ENCODE measurements at places on chromosomes 13 and 19. TPM values are rescaled to one million over a fixed set of nuclear protein-coding genes. Genes with fewer than 3 reads are reported as not detected.
A peak's percentile ranks its signal among the peaks of the same experiment; 100 is the strongest.

GRCh38 chr13:24381541-24382265 lies 72.3 kb downstream of the C1QTNF9 start:
- no peak for DNase-seq

GRCh38 chr13:43985422-43986072 lies 105.8 kb downstream of the LACC1 start:
- no peak for DNase-seq

DNA sequence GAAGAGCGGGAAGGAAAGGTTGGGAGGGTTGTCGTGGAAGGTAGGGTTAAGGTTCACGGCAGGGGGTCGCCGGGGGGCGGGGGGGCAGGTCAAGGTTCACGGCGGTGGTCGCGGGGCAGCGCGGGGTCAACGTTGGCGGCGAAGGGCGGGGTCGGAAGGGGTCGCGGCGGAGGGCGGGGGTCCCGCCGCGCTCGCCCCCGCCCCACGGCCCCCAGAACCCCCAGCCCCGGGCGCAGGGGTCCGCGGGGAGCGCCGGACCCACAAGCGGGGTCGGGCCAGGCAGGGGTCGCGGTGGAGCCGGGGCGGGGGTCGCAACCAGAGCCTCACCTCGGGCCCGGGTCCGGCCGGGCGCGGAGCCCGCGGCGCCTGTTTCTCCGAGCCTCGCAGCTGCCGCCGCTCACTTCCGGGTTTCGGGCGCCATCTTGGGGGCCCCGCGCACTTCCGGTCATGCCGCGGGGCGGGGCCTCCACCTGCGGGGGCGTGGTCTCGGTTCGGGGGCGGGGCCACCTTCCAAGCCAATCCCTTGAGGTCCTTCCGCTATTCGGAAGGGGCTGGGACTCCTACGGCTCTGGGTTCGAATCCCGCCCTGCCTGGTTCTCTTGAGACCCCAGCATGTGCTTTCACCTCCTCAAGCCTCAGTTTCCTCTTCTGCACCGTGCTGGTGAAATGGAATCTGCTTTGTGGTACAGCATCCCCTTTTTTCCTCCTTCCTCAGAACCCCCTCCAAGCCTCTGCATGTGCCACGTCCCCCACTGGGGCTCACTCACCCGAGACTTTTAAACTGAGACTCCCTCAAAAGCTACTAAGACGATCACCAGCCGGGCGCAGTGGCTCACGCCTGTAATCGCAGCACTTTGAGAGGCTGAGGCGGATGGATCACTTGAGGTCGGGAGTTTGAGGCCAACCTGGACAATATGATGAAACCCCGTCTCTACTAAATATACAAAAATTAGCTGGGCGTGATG lies at the start of gene SBNO2:
Gene SBNO2, minus strand, starts transcription at position 424 of the 965 bp plus-strand sequence. CDS start 19,992 bp downstream, outside the sequence.
- peak; percentile 91 for DNase-seq

DNA sequence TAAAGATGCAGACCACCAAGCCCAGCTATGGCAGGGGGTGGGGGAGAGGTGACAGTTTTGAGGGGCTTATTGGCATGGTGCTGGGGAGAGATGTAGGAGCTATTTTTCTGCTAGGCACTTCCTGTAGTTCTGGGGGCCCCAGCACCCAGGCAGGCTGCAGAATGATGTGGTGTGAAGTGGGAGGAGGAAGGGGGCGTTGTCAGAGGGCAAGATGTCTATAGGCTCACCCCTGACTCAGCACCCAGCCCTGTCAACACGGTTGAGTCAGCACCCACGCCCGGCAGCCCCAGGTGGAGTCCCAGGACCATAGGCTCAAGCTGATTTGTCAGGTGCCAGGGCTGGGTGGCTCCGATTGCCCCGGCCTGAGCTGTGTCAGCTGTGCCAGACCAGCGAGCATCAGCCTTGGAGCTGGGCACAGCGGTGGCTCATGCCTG lies 5.8 kb downstream of the KLF2 start:
- peak; percentile 81 for DNase-seq

GRCh38 chr13:70893832-70894231 lies 785.6 kb upstream of the KLHL1 start:
- DNase-seq: no peak

DNA sequence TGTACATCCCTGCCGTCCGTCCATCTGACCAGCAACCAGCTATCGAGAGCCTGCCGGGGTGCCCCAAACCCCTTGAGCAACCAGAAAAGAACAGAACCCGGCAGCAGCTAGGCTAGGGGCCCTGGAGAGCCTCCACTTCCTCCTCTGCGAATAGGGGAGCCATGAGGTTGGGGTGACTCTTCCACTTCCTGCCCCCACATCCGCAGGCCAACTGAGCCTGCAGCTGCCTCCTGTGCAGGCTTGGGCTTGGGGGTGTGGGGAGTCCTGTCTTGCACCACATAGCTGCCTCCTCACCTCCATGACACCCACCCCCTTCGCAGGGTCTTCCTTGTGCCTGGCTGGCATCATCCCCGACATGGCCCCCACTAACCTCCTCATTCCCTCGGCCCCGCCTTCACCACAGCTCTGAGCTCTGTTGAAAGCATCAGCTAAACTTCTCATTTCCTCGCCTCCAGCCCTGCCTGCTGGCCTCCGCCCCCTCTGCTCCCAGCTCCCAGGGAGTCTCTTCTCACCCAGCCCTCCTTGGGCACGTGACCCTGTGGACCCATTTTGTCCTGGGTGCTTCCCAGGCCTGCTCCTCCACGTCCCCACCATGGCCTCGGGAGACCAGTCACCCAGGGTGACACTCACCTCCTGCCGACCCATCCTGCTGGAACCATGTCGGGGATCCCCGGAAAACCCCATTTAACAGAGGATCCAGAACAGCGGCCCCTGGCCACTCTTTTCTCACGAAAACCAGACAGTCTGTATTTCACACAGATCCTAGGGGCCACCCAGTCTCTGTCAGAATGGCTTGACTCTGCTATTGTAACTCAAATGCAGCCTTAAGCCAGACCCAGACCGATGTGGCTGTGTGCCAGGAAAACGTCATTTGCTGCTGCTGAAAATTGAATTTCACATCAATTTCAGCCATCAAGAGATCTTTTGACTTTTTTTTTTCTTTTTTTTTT lies 50.4 kb downstream of the MYO9B start:
- DNase-seq: no peak

DNA sequence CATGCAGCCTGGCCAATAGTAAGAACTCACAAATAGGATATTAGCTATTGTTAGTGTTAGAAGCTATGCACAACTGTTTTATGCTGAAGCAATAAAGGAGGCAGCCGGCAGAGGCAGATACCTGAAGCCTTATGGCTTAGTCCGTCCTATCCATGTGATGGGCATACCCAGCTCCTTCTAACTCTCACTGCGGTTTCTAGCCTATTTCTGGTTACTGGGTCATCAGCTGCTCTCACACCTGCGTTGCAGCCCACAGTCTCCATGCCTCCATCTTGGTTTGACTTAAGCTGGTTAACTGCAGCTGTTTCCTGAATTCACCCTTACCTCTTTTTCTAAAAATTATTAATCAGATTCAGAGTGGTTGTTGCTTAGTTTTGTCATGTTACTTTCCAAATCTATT lies 40.5 kb upstream of the CNMD start:
- DNase-seq: no peak

GRCh38 chr13:65149687-65150086 lies 2080.4 kb downstream of the PCDH9 start:
- no peak for DNase-seq

DNA sequence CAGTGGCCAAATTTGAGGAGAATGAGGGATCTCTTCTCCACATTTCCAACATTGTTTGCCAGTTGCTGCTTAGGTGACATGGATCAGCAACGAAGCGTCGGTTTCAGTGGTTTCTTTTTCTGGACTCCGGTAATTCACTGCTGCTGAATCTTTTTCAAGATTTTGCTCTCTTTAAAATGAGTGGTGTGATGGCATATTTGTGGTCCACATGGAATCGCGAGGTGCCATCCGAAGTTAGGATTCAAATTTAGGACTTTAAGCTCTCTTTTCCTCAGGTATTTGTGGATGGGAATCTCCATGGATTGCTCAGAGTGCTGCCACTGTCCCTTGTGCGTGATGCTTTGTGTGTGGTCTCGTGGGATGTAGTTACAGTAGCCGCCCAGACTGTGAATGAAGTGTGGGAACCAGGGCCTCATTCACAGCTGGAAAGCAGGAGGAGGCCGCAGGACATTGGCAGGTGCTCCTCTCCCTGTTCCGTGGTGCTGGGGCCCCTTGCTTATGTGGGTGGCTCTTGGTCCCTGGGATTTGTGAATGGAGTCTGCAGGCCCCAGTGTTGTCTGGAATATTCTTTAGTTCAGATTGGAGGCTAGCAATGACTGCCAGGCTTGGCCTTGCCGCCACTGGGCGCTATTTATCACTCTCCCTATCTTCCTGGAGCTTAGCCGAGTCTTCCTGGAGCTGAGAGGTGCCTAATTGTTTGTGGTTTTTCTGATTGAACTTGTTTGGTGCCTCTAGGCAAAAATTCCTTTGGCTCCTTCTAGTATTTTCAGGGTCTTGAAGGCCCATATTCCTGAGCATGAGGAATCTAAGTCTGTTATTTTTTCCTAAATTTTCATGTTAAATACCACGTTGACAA lies 1.5 kb downstream of the ILF3 start:
- peak; percentile 4 for DNase-seq

GRCh38 chr19:10878253-10878652 lies 6.9 kb downstream of the CARM1 start:
- no peak for DNase-seq

DNA sequence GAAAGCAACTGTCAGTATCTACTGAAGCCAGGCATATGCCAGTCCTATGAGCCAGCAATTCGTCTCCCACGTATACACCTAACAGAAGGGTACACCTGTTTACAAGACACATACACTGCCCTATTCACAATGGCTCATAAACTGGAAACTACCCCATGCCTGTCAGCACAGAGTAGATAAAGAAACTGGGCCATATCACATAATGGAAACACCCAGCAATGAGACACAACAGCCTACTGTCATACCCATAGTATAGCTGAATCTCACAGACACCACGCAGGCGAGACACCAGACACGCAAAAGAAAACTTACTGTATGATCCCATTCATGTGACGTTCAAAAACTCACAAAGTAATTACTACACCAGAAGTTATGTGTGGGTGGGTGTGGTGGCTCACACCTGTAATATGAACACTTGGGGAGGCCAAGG lies 15.7 kb downstream of the NOSIP start:
- DNase-seq: no peak

Gene SERTM1
- not detected for total RNA-seq

Gene ZNF776
- 21.6 TPM for total RNA-seq

Gene SYDE1
- total RNA-seq: 2.6 TPM

Gene GSX1
- total RNA-seq: not detected

All from Calu3 (cell line).